ENCODE measurements at places on chromosomes 12 and 14.

GRCh38 chr12:94205822-94206221 is 57.4 kb downstream of the PLXNC1 start:
- no peak for DNase-seq

GRCh38 chr12:98896938-98897337 is 251.8 kb downstream of the APAF1 start:
- no peak for DNase-seq

- no peak for DNase-seq
Measured at GRCh38 chr12:7723926-7724325, 12.7 kb downstream of the DPPA3 start.

GRCh38 chr12:55935738-55936151 is 4.8 kb downstream of the DGKA start:
- DNase-seq = no peak

GRCh38 chr14:105294142-105294597 is 6.6 kb downstream of the BRF1 start:
- no peak for DNase-seq

GRCh38 chr12:30679241-30679640 is 16.4 kb downstream of the IPO8 start:
- DNase-seq = no peak

DNA sequence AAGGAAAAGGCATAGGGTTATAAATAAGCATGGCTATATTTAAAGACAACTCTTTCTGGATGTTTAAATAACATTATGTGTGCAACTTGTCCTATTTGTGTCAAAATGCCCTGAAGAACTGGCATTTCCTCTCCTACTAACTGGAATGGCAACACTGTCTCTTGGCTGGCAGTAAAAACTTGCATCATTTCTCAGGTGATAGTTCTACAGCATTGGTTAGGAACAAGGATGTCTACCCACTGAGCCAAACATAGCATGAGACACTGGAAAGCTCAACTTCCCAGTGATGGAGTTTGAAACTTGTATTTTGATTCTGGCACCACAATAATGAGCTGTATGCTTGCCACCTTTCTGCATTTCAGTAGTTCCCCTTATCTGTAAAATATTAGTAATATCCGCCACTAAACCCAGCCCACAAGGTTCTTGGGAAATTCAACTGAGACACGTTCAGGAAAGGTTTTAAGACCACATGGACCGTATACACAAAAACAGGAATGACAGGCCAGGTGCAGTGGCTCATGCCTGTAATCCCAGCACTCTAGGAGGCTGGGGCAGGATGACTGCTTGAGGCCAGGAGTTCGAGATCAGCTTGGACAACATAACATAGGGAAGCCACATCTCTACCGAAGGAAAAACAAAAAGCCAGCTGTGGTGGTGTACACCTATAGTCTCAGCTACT is 5.1 kb downstream of the SLC38A2 start:
- DNase-seq = no peak

- no peak for DNase-seq
Measured at GRCh38 chr12:81615026-81615588, 144.0 kb downstream of the PPFIA2 start.

GRCh38 chr12:65387396-65387795 is 108.9 kb downstream of the MSRB3 start:
- DNase-seq = no peak

DNA sequence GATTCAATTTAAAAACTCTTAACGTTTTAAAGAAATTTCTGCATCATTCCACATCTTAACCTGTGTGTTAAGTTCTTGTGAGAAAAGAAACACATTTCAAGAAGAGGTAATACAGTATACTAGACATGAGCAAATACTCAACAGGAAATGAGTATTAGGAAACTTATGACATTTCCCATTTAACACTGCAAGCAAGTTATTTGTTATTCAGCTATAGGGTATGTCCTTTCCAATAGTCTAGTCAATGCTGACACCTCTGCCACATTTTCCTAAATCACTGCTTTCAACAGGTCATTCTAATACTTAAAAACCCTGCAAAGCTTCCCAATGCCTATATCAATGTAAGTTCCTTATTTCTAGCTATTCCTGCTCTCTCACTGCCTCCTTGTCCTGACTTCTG is 93.1 kb downstream of the DDHD1 start:
- no peak for DNase-seq

- no peak for DNase-seq
Measured at GRCh38 chr14:35669782-35670181, 135.8 kb downstream of the INSM2 start.

DNA sequence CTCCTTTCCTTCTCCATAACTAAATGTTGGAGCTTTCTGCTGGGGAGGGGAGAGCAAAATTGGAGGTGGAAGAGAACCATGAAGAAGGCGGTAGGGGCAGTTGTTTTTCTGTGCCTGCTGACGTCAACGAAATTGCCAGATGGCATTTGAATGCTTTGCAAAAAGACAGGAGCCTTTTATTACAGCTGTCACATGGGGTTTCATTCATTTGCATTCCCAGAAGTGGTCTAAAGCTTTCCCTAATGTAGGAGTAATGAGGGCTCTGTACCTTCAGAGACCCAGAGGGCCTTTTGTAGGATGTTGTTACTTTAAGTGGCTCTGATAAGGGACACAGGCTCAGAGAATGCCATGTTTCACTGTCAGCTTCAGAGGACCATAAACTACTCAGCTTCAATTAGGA is 107.1 kb upstream of the SLCO1C1 start:
- DNase-seq = peak; percentile 27

- no peak for DNase-seq
Measured at GRCh38 chr12:58204071-58204470, 262.7 kb downstream of the ATP23 start.

DNA sequence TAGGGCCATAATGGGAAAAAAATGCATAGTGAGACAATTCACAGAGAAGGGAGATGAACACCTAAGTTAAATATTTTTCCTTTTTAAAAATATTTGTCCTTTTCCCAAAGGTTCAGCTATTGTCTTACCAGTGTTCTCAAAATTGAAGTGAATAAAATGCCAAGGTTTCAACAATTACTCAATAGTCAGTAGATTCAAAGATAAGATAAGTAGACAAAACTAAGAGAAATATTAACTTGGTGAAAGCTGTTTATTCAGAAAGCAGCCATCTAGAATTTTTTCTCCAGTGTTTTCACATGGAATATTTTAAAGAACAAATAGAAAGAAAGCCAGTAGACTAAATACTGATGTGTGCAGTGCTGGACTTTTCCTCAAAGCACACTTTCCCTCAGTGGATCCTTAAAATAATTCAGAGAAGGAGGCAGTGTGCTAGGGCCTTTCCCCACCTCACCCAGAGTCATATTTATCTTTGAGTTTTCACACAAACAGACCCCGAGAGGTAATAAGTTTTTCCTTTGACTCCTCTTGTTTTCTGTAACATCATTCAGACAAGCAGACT is 144.5 kb upstream of the PLEKHG7 start:
- DNase-seq = no peak

DNA sequence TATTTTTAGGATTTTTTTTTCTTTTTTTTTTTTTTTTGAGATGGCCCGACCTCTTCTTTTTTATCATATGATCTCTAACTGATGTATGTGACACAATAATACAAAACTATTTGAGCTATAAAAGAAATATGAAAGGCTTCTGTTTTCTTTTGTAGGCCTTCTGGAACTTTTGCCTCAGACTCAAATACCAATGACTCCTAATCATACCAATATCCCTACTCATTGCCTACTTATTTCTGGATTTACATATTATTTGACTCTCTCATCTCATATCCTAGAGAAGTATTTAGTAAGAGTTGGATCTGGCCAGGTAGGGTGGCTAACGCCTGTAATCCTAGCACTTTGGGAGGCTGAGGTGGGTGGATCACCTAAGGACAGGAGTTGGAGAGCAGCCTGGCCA is 12.7 kb upstream of the WDR89 start:
- DNase-seq = no peak

- peak; percentile 26 for DNase-seq
Measured at GRCh38 chr14:49893309-49894213, 679 bp downstream of the ARF6 start.

DNA sequence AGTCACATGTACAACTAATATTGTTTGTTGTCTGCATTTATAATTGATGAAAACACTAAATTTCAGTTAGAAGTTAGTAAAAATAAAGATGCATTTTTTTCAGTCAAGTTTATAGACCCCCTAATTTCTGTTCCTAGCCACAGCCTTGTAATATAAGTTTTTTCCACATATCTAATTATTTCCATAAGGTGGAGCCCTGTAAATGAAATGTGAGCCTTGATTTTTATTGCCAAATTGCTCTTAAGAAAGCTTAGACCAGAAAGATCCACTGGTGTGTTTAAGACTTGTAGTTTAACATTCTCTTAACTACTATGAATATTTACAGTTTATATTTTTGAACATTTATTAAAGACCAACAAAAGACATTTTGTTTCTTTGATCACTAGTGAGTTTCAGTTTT is 322.1 kb upstream of the RGS6 start:
- DNase-seq = no peak

DNA sequence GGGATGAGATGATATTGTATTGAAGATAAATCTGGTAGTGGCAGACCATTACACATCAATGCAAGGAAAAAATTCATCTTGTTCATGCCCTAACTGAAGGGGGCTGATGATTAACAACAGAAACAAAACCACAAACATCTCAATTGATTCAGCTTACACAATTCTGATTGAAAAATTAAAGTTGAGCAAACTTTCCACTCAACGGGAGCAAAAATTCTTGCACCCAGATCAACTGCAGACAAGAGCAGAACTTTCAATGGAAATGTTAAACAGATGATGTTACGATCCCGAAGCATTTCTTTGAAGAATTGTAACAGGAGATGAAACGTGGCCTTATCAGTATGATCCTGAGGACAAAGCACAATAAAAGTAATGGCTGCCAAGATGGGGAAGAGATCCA is 172.4 kb upstream of the SOX5 start:
- no peak for DNase-seq

GRCh38 chr14:92287987-92288386 is 35.0 kb upstream of the SLC24A4 start:
- no peak for DNase-seq

DNA sequence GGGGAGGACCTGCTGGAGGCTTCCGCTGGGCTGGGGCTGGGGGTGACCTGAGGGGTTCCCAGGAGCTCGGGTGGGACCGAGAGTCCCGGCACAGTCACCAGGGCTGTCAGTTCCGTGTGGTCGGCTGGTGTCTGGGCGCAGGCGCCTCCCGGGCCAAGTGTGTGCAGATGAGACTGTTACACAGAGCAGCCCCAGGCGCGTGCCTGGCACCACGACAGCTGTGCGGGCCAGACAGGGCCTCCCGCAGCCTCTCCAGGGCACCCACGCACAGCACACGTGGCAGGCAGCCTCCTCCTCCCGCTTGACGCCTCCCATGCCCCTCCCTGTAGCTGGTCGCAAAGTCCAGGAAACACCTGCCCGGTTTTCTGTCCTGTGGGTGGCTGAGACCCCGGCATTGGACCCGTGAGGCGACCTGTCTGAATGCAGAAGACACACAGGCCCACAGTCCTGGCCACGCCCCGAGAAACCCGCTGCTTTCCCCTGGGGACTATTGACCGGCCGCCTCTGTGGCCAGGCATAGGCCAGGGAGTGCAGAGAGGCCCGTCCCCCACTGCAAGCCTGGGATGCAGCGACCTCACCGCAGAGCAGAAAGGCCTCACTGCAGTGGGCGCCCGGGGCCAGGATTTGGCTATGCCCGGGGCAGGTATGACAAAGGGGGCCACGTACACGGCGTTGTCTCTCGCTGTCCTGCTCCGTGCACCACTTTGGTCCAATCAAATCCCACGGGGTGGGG is 12.1 kb upstream of the GALNT9 start:
- DNase-seq = no peak

GRCh38 chr14:70907996-70908934 is 1.0 kb downstream of the PCNX1 start:
- no peak for DNase-seq

GRCh38 chr12:127888943-127889719 is 377.8 kb upstream of the TMEM132C start:
- DNase-seq = no peak

DNA sequence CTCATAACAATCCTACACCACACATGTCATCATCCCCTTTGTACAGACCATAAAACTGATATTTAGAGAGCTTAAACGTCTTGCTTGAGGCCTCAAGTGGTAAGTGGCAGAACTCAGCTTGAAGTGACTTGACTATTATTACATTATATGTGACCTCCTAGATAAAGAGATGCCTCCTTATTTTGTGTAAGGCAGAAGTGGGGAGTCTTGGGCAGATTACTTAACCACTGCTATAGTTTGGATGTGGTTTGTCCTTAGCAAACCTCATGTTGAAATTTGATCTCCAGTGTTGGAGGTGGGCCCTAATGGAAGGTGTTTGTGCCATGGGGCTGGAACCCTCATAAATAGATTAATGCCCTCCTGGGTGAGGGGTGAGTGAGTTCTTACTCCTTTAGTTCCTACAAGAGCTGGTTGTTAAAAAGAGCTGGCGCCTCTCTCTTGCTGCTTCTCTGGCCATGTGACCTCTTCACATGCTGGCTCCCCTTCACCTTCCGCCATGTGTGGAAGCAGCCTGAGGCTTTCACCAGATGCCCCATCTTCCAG is 37.4 kb downstream of the RCOR1 start:
- DNase-seq = no peak

- DNase-seq = no peak
Measured at GRCh38 chr12:124699909-124700308, 132.5 kb upstream of the NCOR2 start.
